ENCODE measurements at places on chromosomes 6 and 20.

DNA sequence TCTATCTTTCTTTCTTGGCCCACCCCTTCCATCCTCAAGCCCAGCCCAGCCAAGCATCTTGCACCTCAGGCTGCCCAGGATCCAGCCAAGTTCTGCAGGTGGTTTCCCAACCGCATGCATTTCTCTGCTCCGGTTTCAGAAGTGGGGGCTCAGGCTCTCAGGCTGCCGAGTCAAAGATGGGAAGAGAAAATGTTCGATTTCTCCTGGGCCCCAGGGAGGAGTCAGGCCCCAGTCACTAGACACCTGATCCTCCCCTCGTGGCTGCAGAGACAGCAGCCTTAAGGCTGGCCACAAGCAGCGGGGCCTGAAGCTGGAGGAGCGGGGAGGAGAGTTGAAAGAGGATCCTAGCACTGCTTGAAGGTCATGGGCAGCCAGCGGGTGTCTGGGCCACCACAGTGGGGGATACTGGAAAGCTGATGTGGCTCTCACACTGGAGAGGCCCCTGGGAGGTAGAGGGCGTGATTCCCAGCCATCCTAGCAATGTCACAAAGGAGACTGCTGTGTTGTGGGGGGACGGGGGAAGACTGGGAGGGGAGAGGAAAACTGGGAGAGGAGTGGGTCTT, 42.2 kb upstream of the ZFAND3 start:
- DNase-seq = no peak

DNA sequence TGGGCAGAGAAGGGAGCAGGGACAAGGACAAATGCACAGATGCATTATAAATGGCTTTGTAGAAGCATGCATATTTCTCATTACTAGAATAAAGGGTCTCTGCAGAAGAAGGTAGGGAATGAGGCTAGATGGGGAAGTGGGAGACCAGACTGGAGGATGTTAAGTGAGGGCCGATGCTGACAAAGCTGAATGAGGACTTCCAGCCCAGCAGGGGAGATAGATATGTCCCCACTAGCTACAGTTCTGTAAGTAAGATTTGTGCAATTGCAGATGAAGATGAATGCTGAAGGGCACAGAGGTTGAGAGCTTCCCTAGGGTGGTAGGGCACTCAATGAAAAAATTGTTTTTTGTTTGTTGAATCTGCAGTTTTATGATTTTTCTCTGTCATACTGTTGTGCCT, 16.9 kb downstream of the ADGRG6 start:
- no peak for DNase-seq

DNA sequence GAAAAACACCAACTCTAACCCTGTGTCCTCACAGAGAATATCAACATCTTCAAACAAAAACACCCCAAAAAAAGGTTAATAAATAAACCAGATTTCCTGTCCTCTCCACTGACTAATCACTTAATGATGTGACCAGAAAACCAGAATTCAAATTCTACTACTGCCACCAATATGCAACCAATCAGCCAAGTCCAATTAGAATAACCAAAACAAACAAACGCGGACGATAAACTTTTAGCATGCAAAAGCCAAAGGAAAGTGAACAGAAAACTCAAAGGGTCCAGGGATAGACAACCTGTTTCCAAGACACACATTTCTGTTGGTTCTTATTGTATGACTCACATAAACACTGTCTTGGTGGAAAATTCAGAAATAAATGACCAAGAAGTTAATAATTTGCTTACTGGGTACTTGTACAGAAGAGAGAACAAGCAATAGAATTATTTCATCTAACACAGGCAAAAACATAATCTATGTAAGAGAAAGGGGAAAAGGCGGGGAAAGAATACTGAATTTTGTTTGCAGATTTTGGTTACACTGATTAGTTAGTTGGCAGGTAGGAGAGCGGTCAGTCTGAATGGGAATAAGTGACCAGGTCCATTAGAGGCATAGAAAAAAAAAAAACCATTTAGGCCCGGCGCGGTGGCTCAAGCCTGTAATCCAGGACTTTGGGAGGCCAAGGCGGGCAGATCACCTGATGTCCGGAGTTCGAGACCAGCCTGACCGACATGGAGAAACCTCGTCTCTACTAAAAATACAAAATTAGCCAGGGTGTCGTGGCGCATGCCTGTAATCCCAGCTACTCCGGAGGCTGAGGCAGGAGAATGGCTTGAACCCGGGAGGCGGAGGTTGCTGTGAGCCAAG, 34.1 kb downstream of the HFE start:
- DNase-seq = no peak

DNA sequence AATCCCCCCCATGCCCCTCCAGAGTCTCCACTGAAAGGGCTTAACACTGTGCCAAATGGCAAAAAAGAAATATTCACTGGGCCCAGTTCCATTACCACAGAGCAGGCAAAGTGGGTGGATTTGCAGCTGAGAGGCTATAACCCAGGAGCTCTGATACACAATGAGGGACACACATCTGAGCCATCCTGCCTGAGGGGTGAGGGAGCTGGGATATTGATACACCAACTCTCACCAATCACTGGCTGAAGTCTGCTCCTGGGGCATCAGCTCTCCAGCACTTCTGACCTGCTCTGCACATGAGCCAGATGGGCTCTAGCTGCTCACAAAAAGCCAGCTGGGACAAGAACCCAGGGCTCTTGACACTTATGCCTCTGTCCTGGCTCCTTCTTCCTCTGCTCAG, 4.9 kb downstream of the BPIFB1 start:
- DNase-seq = no peak

DNA sequence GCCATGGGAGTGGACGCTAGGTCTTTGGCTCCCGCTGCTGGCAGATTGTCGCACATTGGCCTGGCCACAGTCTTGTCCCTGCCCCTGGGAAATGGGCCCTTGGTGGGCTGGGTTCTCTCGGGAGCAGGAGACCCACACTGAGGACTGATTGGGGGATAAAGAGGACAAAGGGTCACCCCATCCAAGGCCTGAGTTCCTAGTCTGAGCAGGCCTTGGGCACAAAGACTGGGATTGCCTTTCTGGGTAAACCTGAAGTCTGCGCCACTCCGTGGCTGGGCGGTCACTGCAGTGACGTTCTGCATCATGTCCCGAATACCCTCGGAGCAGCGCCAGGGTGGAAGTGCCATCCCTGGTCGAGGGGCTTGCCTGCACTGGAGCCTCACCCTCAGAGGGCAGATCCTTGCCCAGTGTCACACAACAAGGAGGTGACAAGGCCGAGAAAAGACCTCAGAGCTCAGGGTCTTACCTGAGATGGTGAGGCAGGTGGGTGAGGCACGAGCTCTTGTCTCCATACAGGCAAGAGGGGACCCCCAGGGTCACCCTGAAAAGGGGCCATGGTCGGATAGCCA, 36.1 kb upstream of the ZBP1 start:
- DNase-seq = no peak
